ENCODE measurements at places on chromosomes 2 and 18.

- no peak for DNase-seq
Observed at GRCh38 chr2:149747456-149747855, 159.9 kb upstream of the MMADHC start.

- DNase-seq: peak; percentile 36
Observed at GRCh38 chr2:86072271-86072858, 33.3 kb downstream of the POLR1A start.

GRCh38 chr2:5690718-5691220 lies 1.4 kb upstream of the SOX11 start:
- DNase-seq: peak; percentile 25

GRCh38 chr2:185757356-185757755 lies 18.8 kb downstream of the FSIP2 start:
- no peak for DNase-seq

- no peak for DNase-seq
Observed at GRCh38 chr2:24072259-24072658, 3.9 kb downstream of the SF3B6 start.

DNA sequence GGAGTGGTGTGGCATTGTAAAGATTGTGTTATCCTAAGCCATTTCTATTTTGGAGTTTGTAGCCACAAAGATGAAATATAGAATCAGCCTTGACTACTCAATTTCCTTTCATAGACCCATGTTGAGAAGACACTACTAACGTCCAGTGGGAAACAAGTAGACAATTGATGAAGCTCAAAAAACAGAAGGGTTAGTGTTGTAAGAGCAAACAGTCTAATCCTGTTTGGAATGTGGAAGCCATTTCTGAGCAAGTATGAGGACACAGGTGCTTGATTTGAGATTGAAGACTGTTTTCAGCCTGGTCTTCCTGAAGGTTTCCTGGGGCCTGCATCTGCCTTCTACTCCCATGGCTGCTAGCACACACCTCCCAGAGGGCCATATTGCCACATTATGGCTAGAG lies 29.1 kb downstream of the B3GNT2 start:
- no peak for DNase-seq

GRCh38 chr2:98899041-98899702 lies 36.9 kb downstream of the CRACDL start:
- DNase-seq: no peak

GRCh38 chr18:58310517-58310916 lies 266.5 kb downstream of the NEDD4L start:
- DNase-seq: peak; percentile 13

- no peak for DNase-seq
Observed at GRCh38 chr2:171669121-171669520, 18.1 kb upstream of the DYNC1I2 start.

DNA sequence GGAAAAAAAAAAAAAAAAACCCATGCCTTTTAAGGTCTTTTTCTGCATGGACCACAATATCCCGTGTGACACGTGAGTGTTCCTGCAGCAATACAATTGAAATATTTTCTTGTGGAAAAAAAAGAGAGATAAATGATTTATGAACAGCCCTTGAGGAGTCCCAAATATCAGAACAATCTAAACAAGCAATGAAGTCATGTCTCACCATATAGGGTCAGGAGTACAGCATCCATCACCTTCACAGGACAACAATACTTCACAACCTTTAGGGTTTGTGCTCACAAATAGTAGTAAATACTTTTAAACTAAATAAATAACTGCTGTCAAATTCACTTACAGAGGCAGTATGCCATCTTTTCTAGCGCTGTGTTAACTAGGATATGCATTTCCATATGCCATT lies 87.9 kb downstream of the ZEB2 start:
- DNase-seq: peak; percentile 30

DNA sequence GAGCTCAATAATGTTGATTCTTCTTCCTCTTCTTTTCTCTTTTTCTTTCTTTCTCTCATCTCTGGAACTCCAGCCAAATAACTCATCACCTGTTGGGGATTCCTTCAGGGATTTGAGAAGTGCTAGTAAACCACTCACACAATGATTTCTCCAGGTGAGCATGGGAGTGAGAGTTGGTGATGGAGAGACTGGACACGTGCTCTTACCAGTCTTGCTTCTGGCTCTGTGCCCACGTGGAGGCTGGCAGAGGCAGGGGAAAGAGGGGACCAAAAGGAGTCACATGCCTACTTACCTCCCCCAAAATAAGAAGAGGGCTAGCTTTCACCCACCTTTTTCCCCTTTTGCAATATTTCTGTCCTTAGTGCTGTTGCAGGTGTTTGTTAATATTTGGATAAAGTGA lies 28.6 kb upstream of the CCDC85A start:
- no peak for DNase-seq

DNA sequence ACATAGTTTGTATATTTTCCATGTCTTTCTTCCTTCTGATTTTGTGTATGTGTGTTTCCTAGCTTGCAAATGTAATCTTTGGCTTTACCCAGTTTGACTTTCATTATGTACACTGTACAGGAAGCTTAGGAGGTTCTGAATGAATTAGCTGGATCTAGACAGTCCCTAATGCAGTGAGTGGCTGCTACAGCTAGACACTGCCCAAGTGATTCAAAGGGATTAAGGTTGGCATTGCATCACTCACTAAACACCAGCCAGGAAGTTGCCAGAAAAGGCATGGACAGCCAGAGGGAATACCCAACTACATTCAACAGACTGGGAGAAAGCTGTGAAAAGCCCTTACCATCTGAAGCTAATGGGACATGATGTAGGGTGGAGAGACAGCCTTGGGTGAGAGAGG lies 316.0 kb upstream of the MEX3C start:
- DNase-seq: peak; percentile 13

- no peak for DNase-seq
Observed at GRCh38 chr18:33355263-33355662, 85.3 kb downstream of the CCDC178 start.

- DNase-seq: no peak
Observed at GRCh38 chr2:126898636-126899035, at the start of gene TEX51. TEX51 (plus strand) TSS chr2:126898890; CDS start chr2:126898919, 29 bp downstream.

GRCh38 chr2:54652540-54652939 lies 70.9 kb upstream of the EML6 start:
- DNase-seq: no peak

- DNase-seq: peak; percentile 51
Observed at GRCh38 chr2:20381457-20381856, 30.8 kb upstream of the PUM2 start.

DNA sequence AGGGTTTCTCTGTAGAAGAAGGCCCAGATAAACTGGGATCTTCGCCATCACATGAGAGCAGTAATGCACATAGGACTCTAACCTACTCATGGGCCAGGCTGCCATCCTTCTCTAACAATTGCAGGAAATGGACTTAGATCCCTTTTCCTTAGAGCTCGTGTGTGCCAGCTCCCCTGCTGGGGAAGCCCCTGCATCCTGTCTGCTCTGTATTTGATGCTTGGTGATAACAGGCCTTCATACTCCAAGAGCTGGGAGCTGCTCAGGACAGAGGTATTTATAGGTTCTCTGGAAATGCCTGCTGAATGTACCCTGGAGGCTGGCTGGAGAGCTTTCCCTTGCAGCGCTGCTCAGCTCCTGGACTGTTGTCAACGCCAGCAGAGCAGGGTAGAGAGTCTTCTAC lies 249.6 kb downstream of the MTX2 start:
- DNase-seq: no peak

DNA sequence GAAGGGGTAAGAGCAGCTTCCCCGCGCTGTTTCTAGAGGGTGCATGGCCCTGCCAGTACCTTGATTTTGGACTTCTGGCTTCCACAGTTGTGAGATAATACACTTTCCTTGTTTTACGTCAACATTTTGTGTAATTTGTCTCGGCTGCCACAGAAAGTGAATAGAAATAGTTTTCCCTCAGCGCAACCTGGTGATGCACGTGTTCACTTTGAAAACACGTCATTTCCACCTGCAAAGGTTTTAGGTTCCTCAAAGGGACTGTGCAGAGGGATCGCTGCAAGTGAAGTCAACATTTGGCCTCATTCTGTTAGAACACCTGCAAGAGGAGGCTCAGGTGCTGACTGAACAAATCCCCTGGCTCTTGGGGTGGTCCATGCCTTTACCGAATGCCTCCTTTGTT lies 71.7 kb downstream of the LONRF2 start:
- no peak for DNase-seq

DNA sequence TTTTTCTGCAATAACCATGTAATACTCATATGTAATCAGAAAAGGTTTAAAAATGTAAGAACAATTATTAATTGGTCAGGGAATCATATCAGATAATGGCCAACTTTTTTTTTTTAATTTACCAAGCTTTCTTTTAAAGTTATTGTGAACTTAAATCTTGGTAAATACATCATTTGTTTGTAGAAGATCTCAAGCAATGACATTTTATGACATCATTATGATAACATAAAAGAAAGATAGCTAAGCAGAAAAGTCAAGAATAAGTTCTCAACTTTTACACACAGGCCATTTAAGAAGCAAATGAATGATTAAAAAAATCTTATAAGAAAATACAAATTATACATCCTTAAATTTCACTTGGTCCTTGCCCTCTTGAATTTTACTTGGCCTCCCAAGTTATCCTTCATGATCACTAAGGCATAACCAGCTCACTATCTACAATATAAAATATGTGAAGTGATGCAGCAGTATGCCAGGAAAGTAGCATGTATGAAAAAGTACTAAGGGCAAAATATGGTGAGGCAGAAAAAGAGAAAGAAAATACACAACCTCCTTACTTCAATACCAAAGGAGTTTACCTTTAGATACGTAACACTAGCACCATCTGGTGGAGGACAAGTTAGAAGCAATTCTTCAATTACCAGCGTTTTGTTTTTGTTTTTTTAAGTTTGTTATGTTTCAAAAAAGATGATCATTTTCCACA lies 116.6 kb downstream of the SRBD1 start:
- DNase-seq: peak; percentile 63

GRCh38 chr2:104004821-104005220 lies 849.1 kb upstream of the POU3F3 start:
- no peak for DNase-seq

GRCh38 chr18:23226391-23226790 lies 91.1 kb downstream of the CABLES1 start:
- DNase-seq: peak; percentile 57

- no peak for DNase-seq
Observed at GRCh38 chr2:136226903-136227302, 109.0 kb upstream of the CXCR4 start.

- DNase-seq: no peak
Observed at GRCh38 chr2:144183727-144184126, 336.2 kb downstream of the ZEB2 start.

GRCh38 chr2:236078297-236079255 lies 89.6 kb downstream of the GBX2 start:
- peak; percentile 54 for DNase-seq

GRCh38 chr18:34976534-34976898 lies 64.7 kb upstream of the MAPRE2 start:
- DNase-seq: no peak

- DNase-seq: no peak
Observed at GRCh38 chr2:191009541-191010374, 4.2 kb downstream of the STAT1 start.

GRCh38 chr18:55199291-55199963 lies 240.2 kb upstream of the CCDC68 start:
- no peak for DNase-seq

DNA sequence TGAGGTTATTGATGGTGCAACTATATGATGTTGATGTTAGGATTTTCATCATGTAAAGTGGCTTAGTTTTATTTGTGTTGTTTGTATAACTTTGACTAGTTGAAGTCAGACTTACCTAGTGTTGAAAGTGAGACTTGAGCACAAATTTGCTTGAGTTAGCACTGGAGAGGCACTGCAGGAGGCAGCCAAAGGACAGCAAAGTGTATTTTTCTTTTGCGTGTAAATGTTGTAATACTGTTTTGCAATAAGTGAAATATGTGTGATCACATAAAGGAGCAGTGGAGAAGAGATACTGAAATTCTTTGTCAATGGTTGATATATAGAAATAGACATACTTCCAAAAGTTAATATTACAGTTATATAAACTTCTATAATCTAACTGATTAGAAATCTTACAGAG lies 332.0 kb upstream of the RAB12 start:
- DNase-seq: no peak

- DNase-seq: no peak
Observed at GRCh38 chr2:39484206-39484605, 47.1 kb upstream of the MAP4K3 start.

GRCh38 chr2:39718483-39718882 lies 52.8 kb downstream of the TMEM178A start:
- DNase-seq: no peak

- DNase-seq: no peak
Observed at GRCh38 chr18:69447886-69448285, 47.2 kb downstream of the DOK6 start.

GRCh38 chr2:226691255-226691654 lies 108.4 kb downstream of the IRS1 start:
- DNase-seq: peak; percentile 17

GRCh38 chr18:59980188-59980637 lies 80.4 kb downstream of the PMAIP1 start:
- DNase-seq: no peak

DNA sequence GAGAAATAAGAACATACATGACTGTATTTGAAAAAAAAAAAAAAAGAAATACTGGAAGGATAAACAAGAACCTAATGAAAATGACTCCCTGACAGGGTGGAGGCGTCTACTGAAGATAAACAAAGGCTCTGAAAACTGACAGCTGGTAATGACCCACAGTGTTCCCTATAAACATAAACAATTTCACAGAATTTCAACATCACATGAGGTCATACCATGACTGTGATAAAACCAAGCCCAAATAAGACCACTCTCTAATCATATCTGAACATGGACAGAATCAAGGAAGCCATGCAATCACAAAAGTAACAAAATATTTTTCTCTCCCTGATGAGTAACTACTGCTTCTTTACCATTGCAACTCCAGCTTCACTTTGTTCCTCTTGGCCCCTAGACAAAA lies 159.3 kb downstream of the FAM124B start:
- DNase-seq: peak; percentile 83

- peak; percentile 28 for DNase-seq
Observed at GRCh38 chr2:197514754-197515153, 1.1 kb upstream of the MOB4 start.

DNA sequence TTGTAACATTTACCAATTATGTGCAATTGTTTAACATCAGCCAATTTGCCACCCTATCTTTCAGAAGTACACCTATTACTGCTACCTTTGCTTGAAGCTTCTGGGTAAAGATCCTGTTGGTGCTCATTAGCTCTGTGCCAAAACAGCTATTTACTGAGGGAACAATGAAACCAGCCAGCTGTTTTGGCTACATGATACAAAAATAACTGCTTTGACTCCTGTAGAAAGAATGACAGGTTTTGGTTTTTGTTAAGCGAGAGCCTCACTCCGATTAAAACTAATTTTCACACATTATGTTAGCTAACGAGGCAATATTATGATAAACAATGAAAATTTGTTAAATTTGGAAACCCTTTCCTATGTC lies 907.0 kb downstream of the EPHA4 start:
- no peak for DNase-seq

- DNase-seq: no peak
Observed at GRCh38 chr2:36701391-36701795, 4.9 kb downstream of the VIT start.

- DNase-seq: no peak
Observed at GRCh38 chr2:45986509-45986908, 310.7 kb upstream of the EPAS1 start.

GRCh38 chr2:873651-874580 lies 76.7 kb upstream of the SNTG2 start:
- DNase-seq: no peak
